ENCODE measurements at places on chromosomes 12 and 14.

DNA sequence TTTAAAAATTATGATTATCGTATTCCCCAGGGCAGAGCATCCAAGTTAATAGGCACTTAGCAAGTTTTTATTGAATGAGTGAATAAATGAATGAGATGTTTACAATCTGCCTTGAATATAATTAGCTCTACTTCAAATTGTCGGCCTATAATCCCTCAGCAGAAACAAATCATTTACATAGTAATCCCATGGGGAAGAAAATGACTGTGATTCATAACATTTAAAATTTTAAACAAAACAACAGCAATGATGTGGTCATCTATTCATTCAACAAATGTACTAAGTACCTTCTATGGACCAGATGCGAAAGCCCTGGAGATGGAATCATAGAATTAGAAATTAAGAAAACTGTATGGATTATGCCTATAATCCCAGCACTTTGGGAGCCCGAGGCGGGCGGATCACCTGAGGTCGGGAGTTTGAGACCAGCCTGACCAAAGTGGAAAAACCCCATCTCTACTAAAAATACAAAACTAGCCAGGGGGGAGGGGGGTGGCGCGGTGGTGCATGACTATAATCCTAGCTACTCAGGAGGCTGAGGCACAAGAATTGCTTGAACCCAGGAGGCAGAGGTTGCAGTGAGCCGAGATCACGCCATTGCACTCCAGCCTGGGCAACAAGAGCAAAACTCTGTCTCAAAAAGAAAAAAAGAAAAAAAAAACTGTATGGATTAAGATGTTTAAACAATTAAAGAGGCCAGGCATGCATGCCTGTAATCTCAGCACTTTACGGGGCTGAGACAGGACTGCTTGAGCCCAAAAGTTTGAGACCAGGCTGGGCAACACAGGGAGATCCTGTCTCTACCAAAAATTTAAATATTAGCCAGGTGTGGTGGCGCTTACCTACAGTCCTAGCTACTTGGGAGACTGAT, 17.7 kb upstream of the MDM2 start:
- DNase-seq, result no peak

DNA sequence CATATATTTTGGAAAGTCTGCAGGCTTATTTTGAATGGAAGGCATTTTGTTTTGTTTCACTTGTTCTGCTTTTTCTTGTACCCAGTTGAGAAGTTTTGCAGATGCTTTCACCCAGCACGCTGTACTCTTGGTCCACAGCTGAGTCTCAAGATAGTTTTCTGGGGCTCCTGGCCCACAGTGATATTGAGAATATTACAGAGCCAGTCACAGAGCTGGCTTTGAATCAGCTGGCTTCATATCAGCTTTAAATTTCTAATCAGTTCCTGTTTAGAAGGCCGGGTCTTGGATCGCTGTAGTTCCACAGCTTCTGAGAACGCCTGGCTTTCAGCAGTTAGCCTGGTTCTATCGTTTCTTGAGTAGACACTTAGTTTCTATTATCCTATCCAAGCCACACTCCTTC, 32.5 kb upstream of the PARP11 start:
- no peak for DNase-seq

GRCh38 chr14:41498959-41499358, 107.7 kb upstream of the LRFN5 start:
- DNase-seq, result no peak

- DNase-seq, result no peak
Observed at GRCh38 chr14:91329486-91330014, 85.0 kb upstream of the GPR68 start.

DNA sequence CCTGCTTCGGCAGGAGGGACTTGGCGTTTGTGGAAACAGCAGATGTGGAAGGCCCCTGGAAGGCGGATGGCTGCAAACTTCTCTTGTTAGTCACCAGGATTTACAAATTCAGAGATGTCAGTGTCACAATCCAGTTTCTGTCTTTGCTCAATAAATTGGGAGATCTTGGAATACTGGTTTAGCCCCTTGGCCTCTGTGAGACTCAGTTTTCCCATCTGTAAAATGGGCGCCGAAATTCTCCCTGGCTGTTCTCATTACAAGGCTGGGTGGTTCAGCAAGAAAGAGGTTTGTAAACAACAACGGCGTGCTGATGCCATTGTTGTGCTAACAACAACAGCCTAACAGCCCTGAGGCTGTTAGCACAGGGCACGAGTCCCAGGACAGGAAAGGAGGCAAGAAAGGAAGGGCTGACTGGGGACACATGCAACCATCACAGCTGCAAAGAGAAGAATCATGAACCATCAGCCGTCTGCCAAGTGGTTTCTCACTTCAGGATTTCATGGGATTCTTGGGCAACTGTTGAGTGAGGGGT, 127.5 kb downstream of the AACS start:
- DNase-seq, result no peak

DNA sequence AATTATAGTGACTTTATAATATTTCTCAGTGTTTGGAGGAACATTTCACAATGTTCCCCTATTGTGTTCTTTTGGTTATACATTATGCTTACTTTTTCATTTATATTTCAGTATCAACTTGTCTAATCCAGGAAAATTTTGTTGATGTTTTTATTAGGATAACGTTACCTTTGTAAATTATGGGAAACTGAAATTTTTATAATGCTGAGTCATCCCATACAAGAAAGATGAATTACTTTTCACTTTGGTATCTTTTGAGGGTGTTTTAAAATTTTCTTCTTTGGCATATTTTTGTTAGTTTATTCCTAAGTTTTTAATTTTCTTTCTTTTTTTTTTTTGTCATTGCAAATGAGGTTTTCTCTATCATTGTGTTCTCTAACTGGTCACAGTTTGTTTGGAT, 542.7 kb downstream of the SLC16A7 start:
- no peak for DNase-seq

DNA sequence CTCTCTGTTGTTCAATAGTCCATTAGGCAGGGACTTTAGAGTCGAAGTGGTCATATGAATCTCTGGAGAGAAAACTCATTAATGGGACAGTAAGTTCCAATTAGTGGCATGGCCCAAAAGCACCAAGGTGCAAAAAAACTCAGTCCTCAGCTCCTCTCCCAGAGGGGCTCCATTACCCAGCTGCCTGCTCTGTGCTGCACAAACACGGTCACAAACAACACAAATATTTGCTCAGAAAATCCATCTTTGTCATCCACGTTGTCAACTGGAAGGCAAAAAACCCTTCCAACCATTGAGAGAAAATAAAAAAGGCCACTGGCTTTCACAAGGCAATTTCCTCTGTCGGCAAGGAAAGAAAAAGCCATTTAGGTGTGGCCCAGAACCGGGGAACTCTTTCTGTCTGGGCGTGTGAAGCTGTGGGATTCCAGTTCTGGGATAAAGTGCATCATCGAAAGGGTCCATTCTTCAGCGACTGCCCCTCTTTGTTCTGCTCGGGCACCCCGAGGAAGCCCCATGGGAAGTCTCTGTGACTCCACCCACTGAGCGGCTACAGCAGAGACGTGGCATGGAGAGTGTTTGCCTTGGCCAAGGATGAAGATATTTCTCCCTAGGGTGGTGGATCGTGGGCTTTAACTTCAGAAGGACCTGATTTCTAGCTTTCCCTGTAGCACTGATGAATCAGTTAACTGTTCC, 137.6 kb downstream of the VRK1 start:
- DNase-seq, result no peak

- no peak for DNase-seq
Observed at GRCh38 chr14:32430326-32430725, 101.2 kb downstream of the AKAP6 start.

DNA sequence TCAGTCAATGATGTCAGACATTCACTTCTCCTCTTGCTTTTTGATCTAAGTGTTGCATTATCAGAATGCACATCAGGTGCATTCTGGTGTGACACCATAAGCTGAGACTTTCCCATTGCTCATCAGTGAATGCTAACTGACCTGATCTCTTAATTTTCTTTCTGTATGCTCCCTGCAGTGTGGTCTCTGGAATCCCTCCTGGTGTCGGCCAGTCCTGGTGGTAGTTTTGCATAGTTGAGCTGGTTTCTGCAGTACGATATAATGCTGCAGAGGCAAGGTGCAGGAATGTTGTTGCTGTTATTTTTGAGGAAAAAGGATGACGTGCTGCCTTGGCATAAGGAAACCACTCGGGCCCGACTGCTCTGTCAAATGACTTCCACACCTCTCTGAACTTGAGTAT, 11.0 kb upstream of the SRP54 start:
- DNase-seq, result no peak

DNA sequence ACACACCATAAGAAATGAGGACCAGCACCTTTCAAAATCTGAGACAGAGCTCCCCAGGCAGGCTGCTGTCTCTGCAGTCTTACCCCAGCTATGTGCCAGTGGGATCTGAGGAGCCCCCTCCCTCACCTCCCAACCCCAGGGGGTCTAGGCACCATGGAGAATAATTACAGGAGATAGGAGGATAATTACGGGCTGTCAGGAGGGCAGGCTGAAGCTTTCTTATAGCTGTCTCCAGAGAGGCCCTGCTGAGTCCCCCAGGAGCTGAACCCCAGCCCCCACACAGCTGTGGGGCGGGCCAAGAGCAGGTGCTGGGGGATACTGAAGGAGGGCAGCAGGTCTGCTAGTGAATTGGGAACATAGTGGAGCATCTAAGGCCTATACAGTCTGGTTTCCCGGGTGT, 6.8 kb downstream of the CPNE6 start:
- no peak for DNase-seq
